ENCODE measurements at places on chromosomes 5 and 9.

GRCh38 chr9:99515093-99515492 is 293.0 kb downstream of the SEC61B start:
- DNase-seq = peak; percentile 35

DNA sequence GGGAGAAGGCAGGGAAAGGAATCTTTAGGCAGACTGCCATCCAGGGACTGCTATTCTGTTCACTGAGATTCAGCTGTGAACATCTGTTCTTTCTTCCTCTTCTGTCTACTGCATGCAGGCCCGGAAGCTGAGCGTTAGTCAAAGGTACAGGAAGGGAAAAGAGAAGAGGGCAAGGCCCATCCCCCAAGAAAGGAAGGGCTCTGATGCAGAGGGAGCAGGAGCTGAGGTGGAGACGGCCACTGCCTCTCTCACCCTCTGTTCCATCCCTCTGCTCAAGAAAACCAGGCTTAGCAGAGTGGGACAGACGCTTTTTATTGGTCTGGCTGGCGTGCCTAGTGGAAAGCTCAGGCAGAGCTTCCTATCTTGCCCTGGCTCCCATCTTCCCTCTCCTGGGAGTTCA is 57.6 kb downstream of the PFDN1 start:
- no peak for DNase-seq

DNA sequence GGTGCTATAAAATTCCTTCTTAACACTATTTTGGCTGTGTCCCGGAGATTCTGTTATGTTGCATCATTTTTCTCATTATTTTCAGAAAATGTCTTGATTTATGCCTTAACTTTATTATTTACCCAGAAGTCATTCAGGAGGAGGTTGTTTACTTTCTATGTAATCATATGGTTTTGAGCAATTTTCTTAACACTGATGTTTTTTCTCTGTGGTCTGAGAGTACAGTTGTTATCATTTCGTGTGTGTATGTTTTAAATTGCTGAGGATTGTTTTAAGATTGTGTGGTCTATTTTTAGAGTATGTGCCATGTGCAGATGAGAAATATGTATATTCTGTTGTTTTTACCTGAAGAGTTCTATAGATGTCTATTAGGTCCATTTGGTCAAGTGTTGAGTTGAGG is 498.1 kb upstream of the ZNF608 start:
- no peak for DNase-seq

- no peak for DNase-seq
These were observed 74.5 kb upstream of the TBCA start for GRCh38 chr5:77850536-77851175.

DNA sequence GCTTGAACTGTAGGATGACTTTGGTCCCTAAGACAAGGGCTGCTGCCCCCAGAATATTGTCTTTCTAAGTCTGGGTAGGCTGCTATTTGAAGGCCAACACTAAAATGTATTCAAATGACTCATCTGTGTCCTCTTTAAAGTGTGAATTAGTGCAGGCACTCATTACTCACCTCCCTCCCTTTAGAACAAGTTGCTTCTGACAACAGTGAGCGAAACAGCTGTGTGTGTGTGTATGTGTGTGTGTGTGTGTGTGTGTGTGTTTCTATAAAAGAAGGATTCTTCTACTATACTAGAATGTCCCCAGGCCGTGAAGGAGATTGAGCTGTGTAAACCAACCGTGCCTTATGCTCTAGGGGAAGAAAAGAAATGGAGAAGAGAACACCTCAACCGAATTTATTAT is 1337.2 kb downstream of the PTPRD start:
- no peak for DNase-seq

GRCh38 chr9:131101207-131101964 is 5.1 kb downstream of the AIF1L start:
- no peak for DNase-seq

GRCh38 chr9:68705531-68706362 is 707 bp downstream of the PIP5K1B start:
- no peak for DNase-seq

- no peak for DNase-seq
These were observed 265.2 kb upstream of the MSX2 start for GRCh38 chr5:174459071-174459702.

GRCh38 chr9:112719241-112719691 is 1.3 kb upstream of the INIP start:
- no peak for DNase-seq

DNA sequence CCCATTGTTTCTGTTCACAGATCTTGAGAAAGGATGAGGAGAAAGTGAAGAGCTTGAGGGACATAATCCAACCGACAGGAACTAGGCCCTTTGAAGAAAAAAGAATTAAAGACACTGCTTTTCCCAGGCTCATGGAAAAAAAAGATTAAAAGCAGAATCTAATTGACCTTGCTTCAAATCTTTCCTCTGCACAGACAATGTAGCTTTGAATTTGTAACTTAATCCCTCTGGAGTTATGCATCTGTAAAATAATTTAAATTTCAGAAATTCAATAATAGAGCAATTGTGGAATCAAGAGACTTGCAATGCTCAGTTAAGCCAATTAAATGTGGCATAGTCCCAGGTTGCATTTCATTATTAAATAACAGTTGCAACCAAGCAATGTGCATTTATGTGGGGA is 64.6 kb downstream of the SVEP1 start:
- no peak for DNase-seq
